ENCODE measurements at places on chromosomes 6 and 20.

DNA sequence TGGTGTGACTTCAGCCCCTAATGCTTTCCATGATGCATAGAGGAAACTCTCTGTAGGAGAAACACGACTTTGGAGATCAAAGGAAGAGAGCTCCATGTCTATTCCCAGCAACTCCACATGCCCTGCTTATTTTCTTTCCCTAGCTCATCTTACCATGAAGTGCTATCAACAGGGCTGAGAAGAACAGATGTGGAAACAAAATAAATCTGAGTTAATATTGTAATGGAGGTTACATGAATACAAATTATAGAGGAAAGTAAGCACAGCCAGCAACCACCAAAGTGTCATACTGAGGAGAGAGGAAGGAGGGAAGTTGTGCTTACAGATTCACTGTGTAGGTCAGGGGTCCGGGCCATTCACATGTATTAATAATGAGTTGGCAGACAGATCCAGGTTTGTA is 157.5 kb downstream of the RFPL4B start:
- DNase-seq: no peak

- no peak for DNase-seq
These were observed 555.5 kb upstream of the JARID2 start for GRCh38 chr6:14690120-14691056.

DNA sequence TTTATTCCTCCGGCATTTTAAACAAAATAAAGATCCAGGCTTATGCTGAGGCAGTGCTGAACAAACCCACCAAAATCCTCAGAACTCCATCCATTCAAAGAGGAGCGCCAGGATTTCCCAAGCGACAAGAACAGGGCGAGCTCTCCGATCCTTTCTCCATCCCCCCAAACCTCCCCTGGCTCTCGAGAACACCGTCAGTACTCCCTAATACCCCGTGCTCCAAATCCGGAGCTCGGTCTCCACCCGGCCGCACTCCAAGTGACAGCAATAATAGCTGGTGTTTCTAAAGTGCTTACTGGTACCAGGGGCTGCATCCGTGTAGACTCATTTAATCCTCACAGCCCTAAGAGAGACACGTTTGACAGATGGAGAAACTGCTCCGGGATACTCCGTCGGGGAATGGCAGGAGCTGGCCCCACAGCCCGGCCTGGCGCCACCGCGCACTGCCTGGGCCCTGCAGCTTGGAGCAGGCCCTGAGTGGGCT is 277.1 kb upstream of the QKI start:
- no peak for DNase-seq

- no peak for DNase-seq
These were observed 2.2 kb upstream of the OXT start for GRCh38 chr20:3068986-3069900.

- DNase-seq: no peak
These were observed 2.0 kb downstream of the ZNF318 start for GRCh38 chr6:43367245-43367984.

GRCh38 chr6:26200918-26201721 is 113.9 kb downstream of the HFE start:
- no peak for DNase-seq

- DNase-seq: no peak
These were observed 109.5 kb upstream of the CLDN20 start for GRCh38 chr6:155154158-155154830.

GRCh38 chr20:49384437-49385434 is 97.7 kb downstream of the KCNB1 start:
- DNase-seq: no peak

GRCh38 chr6:118764766-118765165 is 113.4 kb upstream of the CEP85L start:
- DNase-seq: no peak

DNA sequence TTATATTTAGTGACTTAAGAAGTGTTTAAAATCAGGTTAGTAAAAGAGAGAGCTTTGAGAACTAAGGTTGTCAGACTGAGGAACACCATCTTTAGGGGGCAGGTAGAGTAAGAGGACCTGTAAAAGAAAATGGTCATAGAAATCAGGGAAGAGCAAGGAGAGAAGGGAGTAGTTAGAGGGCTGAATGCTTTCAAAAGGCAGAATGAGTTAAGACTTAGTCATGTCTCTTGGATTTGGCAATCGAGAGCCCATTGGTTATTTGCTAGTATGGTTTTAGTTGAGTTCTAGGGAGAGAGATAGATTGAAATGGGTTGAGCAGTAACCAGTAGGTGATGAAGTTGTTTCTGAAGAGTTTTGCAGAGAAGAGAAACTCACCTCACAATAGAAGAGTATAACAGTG is 51.1 kb downstream of the RALGAPB start:
- no peak for DNase-seq

GRCh38 chr6:55069132-55069781 is 105.1 kb upstream of the HCRTR2 start:
- no peak for DNase-seq

GRCh38 chr20:14521436-14521835 is 184.0 kb upstream of the FLRT3 start:
- no peak for DNase-seq

- DNase-seq: no peak
These were observed 15.7 kb upstream of the EIF2S2 start for GRCh38 chr20:34127792-34128191.

DNA sequence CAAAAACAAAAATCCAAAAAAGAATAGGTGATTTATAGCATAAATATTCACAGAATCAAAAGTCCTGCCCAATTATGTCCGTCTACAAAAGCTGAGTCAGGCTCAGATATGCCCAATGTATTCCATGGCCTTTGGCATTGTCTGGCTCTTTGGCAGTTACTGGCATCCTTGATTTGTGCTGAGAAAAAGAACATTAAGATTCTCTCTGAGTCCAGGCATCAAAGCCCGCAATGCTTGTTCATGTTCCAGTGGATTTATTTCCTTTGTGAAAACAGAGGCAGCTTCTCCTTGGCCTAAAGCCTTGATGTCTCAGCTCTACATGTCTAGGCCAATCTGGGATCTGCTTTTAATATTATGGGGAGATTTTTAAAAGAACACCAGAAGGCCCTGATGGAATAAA is 76.1 kb upstream of the SLC4A11 start:
- no peak for DNase-seq

DNA sequence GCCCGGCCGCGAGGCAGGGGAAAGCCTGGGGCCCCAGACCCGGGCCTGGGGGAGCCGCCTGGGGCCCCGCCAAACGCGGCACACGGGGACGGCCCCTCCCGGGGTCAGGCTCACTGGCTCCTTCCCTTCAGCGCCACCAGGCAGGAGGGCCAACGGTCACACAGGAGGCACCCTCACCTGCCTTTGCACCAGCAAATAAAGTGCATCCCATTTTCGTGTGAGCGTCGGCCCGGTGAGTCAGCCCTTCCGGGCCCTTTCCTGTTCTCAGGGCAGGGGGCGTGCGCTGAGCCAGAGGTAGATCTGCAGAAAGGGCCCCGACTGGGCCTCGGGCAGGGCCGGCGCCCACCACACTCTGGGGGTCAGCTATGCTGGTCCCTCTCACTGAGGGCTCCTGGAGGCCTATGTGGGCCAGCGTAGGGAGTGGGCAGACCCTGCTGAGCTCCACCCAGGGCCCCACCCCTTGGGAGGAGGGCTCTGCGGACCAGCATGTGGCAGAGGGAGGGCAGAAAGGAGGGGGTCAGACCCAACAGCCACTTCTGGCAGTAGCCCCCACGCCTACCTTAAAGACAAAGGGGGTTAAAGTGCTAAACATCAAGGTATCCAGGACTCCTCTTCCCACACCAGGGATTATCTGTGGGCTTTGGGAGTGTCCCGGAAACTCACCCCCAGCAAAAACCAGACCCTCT is 931 bp upstream of the UCKL1 start:
- DNase-seq: peak; percentile 88

GRCh38 chr6:10723567-10723881 is 654 bp downstream of the TMEM14C start:
- no peak for DNase-seq

GRCh38 chr6:48426636-48427035 is 315.6 kb upstream of the PTCHD4 start:
- no peak for DNase-seq

DNA sequence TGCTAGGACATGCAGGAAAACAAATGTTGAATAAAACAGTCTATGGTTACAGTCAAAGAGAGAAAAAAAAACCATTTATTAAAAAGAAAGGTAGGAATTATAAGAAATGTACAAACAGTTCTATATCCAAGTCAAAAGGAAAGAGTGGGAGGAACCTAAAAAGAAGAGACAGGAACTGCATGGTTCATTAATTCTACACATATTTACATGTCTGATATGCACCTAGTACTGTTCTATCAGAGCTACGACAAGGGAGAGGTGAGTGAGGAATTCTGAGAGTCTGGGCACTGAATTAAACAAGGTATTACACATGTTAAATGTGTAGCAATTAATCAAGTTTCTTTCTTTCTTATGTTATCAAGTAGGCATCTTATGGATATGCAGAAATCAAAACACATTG is 41.9 kb downstream of the SYCP2 start:
- no peak for DNase-seq

GRCh38 chr20:59806578-59806975 is 126.9 kb downstream of the SYCP2 start:
- DNase-seq: no peak

- no peak for DNase-seq
These were observed 345.1 kb downstream of the BTBD3 start for GRCh38 chr20:12262747-12263146.

DNA sequence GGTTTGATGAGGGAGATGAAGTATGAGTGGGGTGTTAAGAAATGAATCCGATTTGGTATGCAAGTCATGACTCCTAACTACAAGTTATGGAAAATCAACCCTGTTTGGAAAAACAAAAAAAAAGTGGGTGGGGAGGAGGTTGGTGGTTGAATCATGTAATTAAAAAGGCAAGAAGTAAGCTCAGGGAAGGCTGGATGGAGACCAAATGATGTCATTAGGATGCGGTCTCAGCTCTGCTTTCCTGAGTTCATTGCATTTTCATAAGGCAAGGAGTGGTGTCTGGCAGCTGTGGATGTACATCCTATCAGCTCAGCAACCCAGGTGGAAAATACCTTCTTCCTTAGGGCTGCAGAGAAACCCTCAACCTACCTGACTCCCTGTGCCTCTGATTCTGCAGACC is 60.4 kb upstream of the AKAP12 start:
- DNase-seq: no peak

GRCh38 chr20:1942486-1943274 is 47.5 kb downstream of the SIRPA start:
- peak; percentile 15 for DNase-seq

- DNase-seq: no peak
These were observed 13.2 kb upstream of the ATXN1 start for GRCh38 chr6:16774437-16774836.

DNA sequence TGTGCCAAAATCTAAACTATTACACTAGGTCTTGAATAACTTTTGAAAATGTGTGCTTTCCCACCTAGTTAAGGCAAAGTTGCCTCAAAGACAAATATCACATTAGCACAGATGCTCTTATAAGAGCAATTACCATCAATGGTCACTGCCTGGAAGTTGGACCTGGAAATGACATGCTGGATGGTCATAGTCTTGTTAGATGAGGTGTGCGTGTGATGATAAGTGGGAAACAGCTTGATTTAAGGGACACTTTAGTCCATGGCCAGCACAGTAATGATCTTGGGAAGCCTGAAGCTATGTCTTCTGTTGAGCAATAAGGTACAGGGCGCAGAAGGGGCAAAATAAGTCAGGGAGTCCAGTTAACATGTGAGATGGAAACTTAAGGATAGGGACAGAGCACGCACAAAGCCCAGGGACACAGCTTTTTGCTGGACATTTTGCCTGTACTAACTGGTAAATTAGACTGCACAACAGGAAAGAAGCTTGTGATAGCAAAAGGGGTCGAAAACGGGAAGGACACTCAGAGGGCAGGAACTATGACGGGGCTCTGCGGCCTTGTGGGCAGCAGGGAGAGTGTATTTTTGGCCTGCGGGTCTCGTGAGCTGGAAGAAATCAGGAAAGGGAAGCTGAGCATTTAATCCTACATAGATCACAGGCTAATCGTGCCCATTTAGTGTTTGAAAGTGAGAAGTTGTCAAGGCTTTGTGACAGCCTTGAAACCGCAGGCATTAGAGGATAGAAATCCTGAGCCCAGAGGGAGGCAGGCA is 66.7 kb upstream of the BMP2 start:
- DNase-seq: no peak

GRCh38 chr20:38883081-38883980 is 42.9 kb upstream of the FAM83D start:
- peak; percentile 77 for DNase-seq

DNA sequence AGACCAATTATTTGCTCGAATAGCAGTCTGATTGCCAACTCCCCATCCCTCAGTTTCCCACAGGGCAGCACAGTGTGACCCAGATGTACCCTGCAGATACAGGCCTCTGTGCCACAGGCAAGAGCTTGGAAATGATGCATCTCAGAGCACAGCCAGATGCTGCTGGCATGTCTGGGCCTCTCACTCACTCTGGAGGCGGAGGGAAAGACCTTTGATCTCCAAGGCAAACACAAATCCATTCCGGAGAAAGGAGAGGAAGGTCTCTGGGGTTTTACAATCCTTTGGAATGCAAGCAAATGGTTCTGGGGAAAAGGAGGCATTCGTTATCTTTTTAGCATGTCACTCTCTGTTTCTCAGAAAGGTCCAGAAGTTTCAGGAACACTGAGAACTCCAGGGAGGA is 74.2 kb downstream of the RIOK1 start:
- DNase-seq: no peak

DNA sequence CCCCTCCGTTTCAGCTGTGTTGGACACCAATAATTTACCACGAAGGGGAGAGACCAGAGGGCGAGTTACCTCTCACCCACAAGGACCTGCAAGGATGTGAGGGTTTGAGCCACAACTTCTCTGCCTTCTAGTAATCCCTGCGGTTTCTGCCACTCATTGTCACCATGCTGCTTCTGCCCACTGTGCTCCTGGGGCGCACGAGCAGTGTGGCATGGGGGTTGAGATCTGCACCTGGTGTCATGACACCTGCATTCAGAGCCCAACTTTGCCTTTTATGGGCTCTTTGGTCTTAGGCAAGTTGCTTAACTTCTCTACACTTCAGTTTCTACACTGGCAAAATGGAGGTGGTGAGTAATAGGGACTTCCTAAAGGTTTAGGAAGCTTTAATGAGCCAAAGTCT is 84.9 kb downstream of the SOBP start:
- no peak for DNase-seq

DNA sequence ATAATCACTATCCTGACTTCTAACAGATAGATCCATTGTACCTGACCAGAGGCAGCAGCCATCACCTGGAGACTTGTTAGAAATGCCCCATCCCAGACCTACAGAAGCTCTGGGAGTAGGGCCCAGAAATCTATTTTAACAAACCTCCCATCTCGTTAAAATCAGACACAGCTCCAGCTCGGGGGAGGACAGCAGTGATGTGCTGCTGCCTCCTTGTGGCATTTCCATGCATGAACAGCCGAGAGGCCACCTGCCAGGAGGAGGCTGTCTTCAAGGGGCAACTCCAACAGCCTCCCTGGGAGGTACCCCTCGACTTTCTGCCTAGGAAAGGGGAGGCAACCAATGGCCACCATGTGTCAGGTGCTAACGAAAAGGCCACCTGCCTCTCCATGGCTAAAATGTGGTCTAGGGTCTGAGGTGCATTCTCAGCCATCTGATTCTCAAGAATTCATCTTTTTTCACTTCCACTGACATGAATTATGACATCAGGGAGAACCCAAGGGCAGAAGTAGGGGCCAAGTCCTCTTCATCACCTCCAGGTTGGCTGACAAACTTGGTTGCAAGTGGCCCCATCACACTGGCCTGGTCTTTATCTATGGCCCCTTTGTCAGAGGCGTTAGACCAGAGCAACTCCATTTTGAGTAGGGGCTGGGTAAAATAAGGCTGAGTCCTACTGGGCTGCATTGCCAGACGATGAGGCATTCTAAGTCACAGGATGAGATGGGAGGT is 12.2 kb upstream of the KCNK15 start:
- DNase-seq: no peak
